ENCODE measurements at places on chromosomes 5 and 9.

DNA sequence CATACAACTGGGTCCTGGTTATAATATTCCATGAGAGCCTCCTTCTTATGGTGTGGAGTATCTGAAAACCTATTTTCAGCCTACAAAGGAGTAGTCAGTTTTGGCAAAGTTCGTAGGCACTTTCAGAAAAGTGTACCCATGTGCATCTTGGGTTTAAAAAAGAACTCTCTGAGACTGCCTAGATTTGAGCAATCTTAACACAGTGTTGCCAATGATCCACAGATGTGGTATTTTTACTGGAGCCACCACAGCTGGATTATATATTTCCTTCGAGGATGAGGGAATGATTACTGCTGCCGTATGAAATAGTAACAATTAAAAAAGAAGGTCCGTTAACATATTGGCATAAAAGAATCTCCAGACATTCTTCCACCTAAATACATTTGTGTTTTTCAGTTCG is 1.1 kb downstream of the PALM2AKAP2 start:
- H3K36me3 ChIP-seq = no peaks in the 10 kb centered on the region
- DNase-seq = no peak
- H3K4me3 ChIP-seq = no peak overlapping the region
- H3K27ac ChIP-seq = no peak overlapping the region
- no peaks in the 10 kb centered on the region for H3K4me1 ChIP-seq
- H3K27me3 ChIP-seq = peaks cover 3% of the 10 kb centered on the region

GRCh38 chr9:29556746-29557145 is 1983.5 kb upstream of the C9orf72 start:
- no peaks in the 10 kb centered on the region for H3K27me3 ChIP-seq
- no peaks in the 10 kb centered on the region for H3K36me3 ChIP-seq
- H3K27ac ChIP-seq = no peak overlapping the region
- no peaks in the 10 kb centered on the region for H3K4me1 ChIP-seq

DNA sequence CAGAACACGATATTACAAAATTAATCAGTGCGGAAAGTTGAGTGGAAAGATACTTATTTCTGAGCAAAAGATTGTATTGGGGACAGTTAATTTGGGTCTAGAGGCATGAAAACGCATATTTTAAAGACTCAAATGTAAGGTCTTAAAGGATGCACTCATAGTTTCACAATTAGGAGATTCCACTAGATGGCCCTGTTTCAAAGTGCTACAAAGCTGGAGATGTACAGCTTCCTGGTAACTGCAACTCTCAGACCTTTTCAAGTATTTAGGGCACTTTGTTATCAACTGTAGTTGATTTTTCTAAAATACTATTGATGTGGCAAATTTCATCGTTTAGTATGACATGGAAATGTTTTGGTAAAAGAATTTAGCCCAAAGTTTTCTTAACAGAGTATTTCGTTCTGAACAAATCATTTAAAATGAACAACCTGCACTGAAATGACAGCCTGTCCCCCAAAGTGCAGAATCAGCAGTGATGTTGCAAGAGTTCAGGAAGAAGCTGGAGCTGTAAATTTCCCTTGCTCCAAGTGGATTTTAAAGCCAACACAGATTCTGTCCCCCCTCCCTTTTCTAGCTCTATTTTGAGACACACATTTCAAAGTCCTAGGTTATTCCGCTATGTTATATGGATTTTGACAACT is 16.2 kb upstream of the NDUFB6 start:
- DNase-seq = no peak
- no peak overlapping the region for H3K4me3 ChIP-seq
- H3K27ac ChIP-seq = no peak overlapping the region
- H3K36me3 ChIP-seq = no peaks in the 10 kb centered on the region
- no peaks in the 10 kb centered on the region for H3K4me1 ChIP-seq
- H3K27me3 ChIP-seq = no peaks in the 10 kb centered on the region

DNA sequence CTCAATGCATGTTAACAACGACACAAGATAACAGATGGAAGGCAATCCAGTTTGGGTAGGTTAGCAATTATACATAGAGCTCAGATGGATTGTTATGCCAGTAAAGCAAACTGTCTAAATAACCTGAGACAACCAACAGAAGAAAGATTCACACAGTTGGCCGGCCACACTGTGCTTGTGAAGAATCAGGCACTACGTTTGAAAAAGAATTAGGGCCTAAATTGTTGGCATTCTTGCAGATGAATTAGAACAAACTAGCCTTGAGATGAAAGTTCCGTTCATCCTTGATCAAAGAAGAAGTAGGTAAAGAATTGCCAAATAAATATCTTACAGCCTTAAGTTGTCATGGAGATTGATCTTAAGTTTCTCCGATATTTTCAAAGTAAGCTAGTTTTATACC is 210.6 kb downstream of the CDH18 start:
- H3K27me3 ChIP-seq = no peaks in the 10 kb centered on the region
- H3K4me3 ChIP-seq = no peak overlapping the region
- H3K27ac ChIP-seq = no peak overlapping the region
- H3K36me3 ChIP-seq = no peaks in the 10 kb centered on the region

DNA sequence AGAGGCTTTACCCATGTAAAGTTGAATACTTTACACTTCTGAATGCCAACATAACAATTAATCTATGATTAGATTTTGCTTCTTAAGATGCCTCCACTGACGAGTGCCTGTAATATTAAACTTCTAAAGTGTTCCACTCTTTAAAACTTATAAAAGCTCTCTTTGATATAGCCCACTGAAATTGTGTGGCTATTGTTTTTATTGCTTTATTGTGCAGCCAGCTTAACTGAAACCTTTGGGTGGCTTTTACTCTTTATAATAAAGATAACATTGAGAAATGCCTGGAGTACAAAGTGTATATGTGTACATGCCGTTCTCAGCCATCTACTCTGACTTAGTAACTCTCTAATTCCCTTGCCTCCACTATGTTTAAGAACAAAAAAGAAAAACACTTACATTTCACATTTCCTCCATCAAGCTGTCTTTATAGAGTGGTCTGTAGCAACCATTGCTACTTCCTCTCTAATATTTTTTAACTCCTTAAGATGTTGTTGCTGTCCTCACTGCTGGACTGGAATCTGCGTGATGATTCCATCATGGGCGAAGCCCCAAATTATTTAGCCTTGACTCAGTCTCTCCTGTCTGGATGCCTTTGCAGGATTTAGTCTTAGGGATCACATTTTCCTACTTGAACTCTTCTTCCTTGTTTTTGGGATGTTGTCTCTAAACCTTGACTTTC is 9.1 kb downstream of the PIK3R1 start:
- peaks cover 3% of the 10 kb centered on the region for H3K4me1 ChIP-seq
- DNase-seq = no peak
- no peaks in the 10 kb centered on the region for H3K27me3 ChIP-seq
- H3K27ac ChIP-seq = no peak overlapping the region

DNA sequence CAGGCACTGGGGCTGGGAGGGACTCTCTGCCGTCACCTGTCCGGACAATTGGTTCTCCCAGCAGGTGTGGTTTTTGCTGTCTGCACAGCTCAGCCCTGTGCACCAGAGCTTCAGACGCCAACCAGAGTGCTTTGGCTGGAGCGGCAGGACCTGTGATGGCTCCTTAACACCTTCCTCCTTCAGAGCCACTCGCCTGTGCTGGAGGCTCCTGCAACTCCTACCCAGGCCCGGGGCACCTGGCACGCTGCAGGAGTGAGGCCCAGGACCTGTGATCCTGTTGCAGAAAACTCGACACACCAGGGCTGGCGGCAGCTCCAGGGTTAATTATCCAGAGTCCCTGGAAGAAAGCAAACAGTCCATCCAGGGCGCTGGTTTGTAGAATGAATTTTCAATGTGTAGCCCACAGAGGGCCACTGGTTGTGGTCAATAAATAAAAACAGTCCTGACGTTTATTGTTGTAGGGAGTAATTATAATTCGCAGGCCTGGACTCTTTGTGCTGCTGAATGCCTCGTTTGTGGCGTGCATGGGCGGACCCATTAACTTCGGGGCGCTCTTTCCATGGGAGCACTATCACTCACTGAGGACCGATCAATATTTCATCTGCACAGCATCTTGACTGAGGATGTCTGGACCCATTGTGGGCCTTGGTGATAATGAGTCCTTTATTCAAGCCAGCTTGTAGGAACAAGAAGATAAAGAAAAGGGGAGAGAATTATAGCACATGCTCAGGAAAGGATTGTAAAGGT is 339.7 kb upstream of the IRX4 start:
- no peak for DNase-seq
- H3K36me3 ChIP-seq = no peaks in the 10 kb centered on the region
- no peak overlapping the region for H3K27ac ChIP-seq
- no peak overlapping the region for H3K4me3 ChIP-seq
- H3K4me1 ChIP-seq = no peaks in the 10 kb centered on the region

- no peak overlapping the region for H3K4me3 ChIP-seq
- no peak overlapping the region for H3K27ac ChIP-seq
- no peaks in the 10 kb centered on the region for H3K27me3 ChIP-seq
- DNase-seq = peak; percentile 30
- H3K4me1 ChIP-seq = no peaks in the 10 kb centered on the region
- H3K36me3 ChIP-seq = no peaks in the 10 kb centered on the region
Observed at GRCh38 chr5:98309785-98310598, 463.5 kb upstream of the RGMB start.

GRCh38 chr9:83701769-83702168 is 6.0 kb downstream of the UBQLN1 start:
- H3K4me1 ChIP-seq = peaks cover 22% of the 10 kb centered on the region
- peak overlapping the region; percentile 38 for H3K27ac ChIP-seq
- H3K4me3 ChIP-seq = peak overlapping the region; percentile 58
- H3K27me3 ChIP-seq = no peaks in the 10 kb centered on the region
- no peak for DNase-seq
- H3K36me3 ChIP-seq = no peaks in the 10 kb centered on the region

DNA sequence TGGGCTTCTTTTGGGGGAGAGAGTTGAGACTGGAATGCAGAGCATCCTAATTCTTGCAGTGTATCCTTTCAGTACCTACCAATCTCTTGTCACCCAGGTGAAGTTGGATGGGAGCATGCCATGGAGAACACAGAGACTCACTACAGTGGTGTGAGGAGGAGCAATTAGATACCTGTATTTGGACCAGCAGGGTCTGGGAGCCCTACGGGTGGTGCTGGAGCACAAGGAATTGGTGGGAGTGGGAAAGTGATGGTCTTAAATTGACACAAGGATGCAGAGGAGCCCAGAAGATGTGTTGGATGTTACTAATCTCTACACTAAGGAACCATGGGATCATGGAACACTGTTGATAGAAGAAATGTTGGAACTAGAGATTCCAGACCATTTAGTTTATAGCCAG is 212.7 kb downstream of the CHSY3 start:
- DNase-seq = no peak
- H3K27me3 ChIP-seq = no peaks in the 10 kb centered on the region
- peaks cover 3% of the 10 kb centered on the region for H3K4me1 ChIP-seq
- no peaks in the 10 kb centered on the region for H3K36me3 ChIP-seq
- H3K4me3 ChIP-seq = no peak overlapping the region
- no peak overlapping the region for H3K27ac ChIP-seq

DNA sequence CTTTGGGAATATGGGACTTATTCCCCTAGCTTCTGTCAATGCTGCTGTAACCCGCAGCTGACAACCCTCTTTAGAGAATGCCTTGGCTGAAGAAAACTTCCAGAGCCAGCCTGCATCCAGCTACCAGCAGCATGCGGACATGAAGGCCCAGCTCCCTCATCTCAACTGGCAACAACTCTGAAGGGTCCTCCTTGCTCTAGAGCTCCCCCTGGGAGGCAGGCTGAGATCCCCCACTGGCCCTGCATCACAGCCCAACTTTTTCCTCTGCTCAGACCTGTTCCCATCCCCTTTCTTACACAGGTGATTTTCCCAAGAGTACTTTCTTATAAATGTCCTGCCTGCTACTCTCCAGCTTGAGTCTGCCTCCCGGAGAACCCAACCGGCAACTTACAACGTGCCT is 18.7 kb upstream of the WNT8A start:
- H3K27ac ChIP-seq = no peak overlapping the region
- no peaks in the 10 kb centered on the region for H3K27me3 ChIP-seq
- DNase-seq = no peak

- peaks cover 60% of the 10 kb centered on the region for H3K4me1 ChIP-seq
- no peaks in the 10 kb centered on the region for H3K27me3 ChIP-seq
- H3K4me3 ChIP-seq = no peak overlapping the region
- H3K27ac ChIP-seq = no peak overlapping the region
- H3K36me3 ChIP-seq = no peaks in the 10 kb centered on the region
Observed at GRCh38 chr5:78760770-78761169, 112.2 kb upstream of the LHFPL2 start.

DNA sequence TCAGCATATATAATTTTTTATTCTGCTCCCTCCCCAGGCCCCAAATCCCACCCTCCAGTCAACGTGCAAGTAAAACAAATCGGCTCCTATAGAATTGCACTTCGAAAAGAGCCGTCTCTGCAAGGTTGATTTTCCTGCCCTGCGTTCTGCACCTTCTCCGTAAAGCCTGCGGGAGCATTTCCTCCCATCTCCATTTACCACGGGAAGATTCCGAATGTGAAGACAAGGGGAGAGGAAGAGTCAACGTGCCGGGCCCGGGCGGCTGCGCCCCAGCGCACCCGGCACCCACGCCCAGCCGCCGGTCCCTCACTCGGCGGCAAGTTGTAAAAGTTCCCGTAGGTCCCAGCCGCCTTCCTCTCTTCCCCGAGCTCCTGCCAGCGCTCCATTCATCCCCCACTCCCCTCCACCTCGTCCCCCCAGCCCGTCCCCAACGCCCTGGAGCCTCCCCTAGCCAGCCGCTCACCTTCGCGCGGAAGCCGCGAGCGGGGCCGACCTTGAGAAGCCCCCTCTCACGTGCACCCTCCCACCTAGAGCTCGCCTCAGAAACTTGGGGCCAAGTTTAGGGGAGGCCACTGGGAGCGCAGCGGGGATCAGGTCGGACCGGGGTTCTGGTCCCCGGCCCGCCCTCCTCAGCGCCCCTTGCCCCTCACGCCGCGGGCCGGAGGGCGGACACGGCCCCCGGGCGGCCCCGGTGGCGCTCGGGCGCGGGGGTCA is 431 bp downstream of the BNC2 start:
- DNase-seq = no peak
- H3K36me3 ChIP-seq = no peaks in the 10 kb centered on the region
- no peaks in the 10 kb centered on the region for H3K4me1 ChIP-seq
- no peak overlapping the region for H3K4me3 ChIP-seq

DNA sequence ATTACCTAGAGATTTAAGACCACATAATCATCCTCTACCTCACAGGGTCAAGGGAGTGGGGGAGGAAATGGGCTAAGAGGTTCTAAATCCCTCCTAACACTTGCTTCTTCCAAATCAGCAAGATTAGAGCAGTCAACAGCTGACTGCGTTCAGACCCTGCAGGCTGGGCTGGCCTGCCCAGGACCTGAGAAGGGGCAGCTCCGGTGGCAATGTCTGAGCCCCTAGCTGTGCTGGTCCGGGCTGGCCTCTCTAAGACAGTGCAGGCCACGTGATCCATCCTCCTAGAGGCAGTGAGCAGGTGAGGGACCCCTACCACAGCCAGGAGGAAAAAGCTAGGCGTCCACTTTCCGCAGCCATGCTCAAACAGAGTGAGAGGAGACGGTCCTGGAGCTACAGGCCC is at the start of gene KCNV2:
Gene KCNV2, plus strand, starts transcription at position 126 of the 400 bp plus-strand sequence. Its CDS starts 230 bp downstream, at position 356.
- DNase-seq = no peak
- H3K4me3 ChIP-seq = no peak within 1 kb of the TSS
- no peaks in the 10 kb centered on the region for H3K4me1 ChIP-seq

- H3K27me3 ChIP-seq = no peaks in the 10 kb centered on the region
- H3K27ac ChIP-seq = no peak overlapping the region
- H3K36me3 ChIP-seq = no peaks in the 10 kb centered on the region
Observed at GRCh38 chr9:86126998-86127972, 27.9 kb upstream of the GOLM1 start.

- no peak for DNase-seq
- H3K36me3 ChIP-seq = no peaks in the 10 kb centered on the region
- H3K4me1 ChIP-seq = peaks cover 11% of the 10 kb centered on the region
- H3K4me3 ChIP-seq = peak overlapping the region; percentile 76
Observed at GRCh38 chr9:137607141-137607857, 1.8 kb downstream of the ARRDC1 start.

- no peak for DNase-seq
- no peaks in the 10 kb centered on the region for H3K4me1 ChIP-seq
- no peaks in the 10 kb centered on the region for H3K27me3 ChIP-seq
- H3K27ac ChIP-seq = no peak overlapping the region
- no peak overlapping the region for H3K4me3 ChIP-seq
Observed at GRCh38 chr9:36713515-36714490, 141.1 kb downstream of the MELK start.

Data from GM12878 (cell line).